ENCODE measurements at places on chromosomes 4 and X.

DNA sequence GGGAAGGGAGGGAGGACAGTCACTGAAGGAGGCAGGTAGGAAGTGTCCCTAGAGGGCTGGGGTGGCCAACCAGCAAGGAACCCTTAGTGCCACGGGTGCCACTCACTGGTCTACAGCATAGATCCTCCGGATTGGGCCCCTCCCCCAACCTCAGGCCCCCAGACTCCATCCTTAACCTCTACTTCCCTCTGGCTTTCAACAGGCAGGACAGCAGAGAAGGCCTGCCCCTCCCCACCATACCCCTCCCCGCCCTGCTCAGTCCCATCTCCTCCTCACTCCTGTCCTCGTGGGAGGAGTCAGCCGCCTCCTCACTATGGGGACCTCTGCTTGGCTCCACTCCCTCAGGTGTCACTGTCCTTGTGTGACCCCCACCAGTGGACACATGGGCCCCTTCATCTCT, 77.7 kb upstream of the PSAPL1 start:
- DNase-seq = no peak

DNA sequence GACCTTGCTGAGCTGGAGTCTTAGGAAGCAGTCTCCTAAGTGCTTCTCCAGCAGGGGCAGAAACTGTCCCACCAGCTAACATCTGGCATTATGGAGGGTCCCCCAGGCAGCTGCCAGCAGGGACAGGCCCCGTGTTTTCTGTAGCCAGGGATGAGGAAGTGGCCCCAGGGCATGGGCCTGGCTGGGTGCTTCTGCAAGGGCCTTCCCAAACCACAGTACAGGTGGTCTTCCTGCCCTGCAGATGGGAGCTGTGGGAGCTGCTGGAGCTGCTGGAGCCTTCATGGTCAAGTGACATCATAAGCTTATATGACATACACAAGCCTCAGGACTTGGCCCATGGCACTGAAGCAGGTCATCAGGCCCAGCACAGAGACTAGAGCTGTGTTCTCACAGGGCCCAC, 5.0 kb upstream of the MSANTD1 start:
- DNase-seq = no peak

DNA sequence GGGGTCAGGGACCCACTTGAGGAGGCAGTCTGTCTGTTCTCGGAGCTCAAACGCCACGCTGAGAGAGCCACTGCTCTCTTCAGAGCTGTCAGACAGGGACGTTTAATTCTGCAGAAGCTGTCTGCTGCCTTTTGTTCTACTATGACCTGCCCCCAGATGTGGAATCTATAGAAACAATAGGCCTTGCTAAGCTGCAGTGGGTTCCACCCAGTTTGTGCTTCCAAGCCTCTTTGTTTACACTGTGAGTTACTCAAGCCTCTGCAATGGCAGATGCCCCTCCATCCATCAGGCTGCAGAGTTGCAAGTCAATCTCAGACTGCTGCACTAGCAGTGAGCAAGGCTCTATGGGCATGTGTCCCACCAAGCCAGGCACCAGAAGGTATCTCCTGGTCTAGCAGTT, 158.1 kb downstream of the DTHD1 start:
- no peak for DNase-seq

DNA sequence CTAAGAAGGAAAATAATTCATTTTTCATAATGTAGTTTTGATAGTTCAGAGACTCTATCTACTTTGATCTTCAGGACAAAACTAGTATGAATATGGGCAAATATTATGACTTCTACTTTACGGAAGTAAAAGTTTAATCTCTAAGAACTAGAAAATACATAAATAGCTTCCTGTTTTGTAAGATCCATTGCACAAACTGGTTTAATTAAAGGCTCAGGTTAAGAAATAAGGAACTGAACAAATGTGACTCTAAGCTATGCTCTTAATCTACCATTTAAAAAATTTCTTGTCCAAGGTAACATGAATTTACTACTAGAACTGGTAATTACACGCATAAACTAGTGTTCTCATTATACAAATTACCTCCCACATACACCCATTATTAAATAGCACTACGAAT, 360.6 kb downstream of the INPP4B start:
- DNase-seq = no peak

DNA sequence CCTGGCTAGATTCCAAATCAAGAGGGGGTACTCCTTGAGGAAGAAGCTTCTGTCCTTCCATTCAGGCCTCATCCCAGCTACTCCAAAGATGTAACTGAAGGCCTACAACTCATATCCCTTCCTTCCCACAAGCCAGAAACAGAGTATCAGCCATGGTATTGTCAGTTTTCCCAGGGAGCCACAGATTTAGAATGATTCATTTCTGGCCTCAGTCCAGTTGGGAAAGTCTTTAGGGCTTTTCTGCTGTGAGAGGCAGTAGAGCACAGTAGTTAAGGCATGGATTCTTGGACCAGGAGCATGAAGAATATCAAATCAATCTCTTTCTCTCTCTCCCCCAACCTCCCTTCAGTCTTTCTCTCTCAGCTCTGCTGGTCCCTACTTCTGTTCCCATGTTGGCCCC, 505.0 kb downstream of the BCOR start:
- peak; percentile 8 for DNase-seq

- DNase-seq = no peak
These were observed 37.2 kb upstream of the MAGEA4 start for GRCh38 chrX:151875270-151876026.

- no peak for DNase-seq
These were observed 1047.4 kb upstream of the PABPC4L start for GRCh38 chr4:135249024-135249423.

DNA sequence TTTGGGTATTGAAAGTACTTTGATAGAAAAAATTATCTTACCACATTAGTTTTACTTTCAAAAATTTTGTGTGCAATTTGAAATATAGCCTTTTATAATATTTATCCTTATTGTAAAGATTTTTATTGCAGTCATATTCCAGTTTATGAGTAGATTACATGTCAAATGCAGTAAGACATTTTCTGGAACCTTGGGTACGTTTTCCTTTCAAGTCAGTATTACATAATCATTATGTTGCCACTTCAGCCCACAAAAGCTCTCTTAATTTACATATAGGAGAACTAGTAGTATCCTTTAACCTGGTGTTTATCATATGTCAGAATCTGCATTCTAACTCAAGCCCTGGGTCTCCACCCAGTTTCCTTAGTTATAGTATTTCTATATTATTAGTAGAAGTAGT, 98.5 kb downstream of the CENPC start:
- no peak for DNase-seq

DNA sequence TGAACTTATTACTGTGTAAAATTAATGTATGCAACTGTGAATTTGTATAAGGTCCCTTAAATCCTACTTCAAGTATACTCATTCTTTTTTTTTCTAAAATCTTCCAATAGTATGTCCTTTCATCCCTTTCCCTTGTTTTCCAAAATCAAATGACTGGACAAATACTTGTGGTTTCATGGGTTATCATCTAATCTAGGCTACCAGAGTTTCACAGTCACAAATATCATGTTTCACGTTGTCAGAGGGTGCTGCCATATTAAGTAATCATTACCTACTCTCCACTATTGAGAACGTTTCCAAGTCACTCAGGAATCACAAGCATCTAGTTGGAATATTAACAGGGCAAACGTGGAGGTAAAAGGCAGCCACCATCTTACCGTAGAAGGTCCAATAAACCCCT, 1235.0 kb upstream of the TENM3 start:
- DNase-seq = peak; percentile 23

DNA sequence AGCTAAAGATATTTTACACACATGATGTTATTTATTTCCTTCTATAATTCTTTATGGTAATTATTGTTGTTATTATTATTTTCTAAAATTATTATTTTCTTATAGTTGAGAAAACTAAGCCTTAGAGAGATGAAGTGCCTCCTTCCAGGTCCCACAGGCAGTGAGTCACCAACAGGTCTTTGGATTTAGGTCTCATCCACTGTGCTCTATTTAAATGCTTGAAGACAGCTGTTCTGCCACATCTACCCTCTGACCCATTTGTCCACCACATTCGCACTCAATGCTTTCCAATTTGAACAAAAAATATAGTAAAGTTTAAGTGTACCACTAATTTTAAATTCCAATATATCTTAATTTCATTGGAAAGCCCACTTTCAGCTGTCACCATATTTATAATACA, 566.4 kb downstream of the PPARGC1A start:
- DNase-seq = no peak
